Fibroblast of skin of back (primary cell): ENCODE measurements at places on chromosomes 16 and 17.

DNA sequence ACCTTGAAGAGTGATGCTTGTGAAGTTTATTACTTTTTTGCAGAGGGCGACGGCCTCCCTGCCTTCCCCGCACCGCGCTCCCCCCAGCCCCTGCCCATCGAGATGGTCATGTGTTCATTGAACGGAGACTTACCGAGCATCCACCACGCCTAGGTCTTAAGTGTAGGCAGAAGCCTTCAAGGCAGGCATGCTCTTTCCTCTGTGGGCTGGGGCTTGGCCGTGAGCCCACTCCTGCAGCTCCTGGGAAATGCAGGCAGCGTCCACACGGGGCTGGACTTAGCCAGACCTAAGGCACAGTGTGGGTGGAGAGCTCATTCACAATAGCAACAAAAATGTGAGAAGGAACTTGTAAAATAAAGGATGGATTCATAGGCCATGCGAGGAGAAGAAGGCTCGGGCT is 19.2 kb downstream of the RNF213 start:
- DNase-seq = peak; percentile 42

GRCh38 chr16:53922807-53923571 is 219.0 kb downstream of the FTO start:
- no peak for DNase-seq

- DNase-seq = no peak
Observed at GRCh38 chr16:77995843-77996455, 26.4 kb upstream of the CLEC3A start.

- DNase-seq = peak; percentile 98
Observed at GRCh38 chr16:78099271-78100111, at the start of gene WWOX. Gene WWOX (plus strand): TSS chr16:78099654.

DNA sequence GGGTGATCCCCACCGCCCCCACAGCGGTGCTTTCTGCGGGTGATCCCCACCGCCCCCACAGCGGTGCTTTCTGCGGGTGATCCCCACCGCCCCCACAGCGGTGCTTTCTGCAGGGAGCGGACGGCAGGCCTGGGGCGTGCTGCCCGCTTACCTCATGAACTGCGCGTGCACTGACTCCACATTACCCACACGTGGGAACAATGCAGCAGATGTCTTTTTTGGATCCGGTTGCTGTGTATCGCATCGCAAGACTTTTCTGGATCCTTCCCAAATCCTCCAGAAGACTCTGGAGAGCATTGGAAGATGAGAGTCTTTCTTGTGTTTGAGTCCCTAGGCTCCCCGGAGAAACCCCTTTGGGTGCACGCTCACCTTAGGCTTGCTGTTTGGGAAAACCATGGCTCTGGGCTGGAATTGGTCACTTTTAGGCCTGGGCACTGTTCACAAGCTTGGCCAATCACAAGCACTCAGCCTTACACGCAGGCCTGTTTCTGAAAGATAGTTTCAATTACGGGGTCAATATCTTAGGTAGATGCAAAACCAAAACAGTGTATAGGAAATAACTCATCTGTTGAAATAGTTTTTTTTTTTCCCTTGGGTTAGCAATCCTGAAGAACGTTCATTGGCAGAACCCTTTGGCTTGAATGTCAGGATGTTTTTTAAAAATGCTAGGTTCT is 201.8 kb downstream of the RPTOR start:
- DNase-seq = no peak

- DNase-seq = no peak
Observed at GRCh38 chr16:49094471-49094870, 187.2 kb downstream of the CBLN1 start.

DNA sequence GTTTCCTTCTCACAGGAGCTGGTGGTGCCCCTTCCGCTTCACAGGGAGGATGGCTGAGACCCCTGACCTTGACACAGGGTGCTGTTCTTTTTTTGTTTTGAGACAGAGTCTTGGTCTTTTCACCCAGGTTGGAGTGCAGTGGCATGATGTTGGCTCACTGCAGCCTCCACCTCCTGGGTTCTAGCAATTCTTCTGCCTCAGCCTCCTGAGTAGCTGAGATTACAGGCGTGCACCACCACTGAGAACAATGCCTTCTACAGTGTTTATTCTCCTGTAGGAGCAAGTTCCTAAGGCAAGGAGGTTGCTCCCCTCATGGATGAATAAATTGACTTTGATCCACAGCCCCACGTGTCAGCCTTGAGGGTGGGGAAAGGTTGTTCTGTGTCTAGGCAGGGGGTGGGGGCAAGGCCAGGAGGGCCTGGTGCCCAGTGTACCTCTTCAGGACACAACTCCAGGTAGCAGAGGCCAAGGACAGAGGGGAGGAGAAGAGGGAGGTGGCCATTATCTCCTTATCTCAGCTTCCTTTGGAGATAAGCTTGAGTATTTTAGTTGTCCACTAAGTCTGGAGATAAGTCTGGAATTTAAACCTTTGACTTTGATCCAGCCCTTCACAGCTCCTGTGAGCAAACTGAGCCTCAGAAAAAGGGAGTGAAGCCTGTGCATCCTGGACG is 159.4 kb downstream of the SEC14L1 start:
- DNase-seq = no peak

GRCh38 chr17:32723310-32723955 is 153.5 kb downstream of the MYO1D start:
- DNase-seq = peak; percentile 32

GRCh38 chr17:29045734-29046472 is 3.0 kb downstream of the PIPOX start:
- no peak for DNase-seq

DNA sequence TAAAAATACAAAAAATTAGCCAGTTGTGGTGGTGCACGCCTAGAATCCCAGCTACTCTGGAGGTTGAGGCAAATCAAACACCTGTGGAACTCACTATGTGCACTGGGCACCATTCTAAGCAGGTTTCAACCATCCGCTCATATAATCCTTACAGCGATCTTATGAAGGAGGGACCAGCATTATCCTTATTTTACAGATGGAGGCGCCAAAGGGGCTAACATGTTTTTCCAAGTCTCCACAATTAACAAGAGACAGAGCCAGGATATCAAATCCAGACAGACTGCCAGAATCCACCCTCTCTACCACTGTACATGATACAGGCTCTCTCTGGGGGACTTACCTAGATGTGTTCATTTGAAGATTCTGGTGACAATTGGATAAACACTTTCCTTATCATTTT is 479.0 kb downstream of the XYLT1 start:
- DNase-seq = no peak

- DNase-seq = no peak
Observed at GRCh38 chr17:37859451-37859850, 64.8 kb upstream of the TBC1D3K start.

- DNase-seq = peak; percentile 32
Observed at GRCh38 chr17:32303781-32304288, 38.1 kb downstream of the C17orf75 start.

- no peak for DNase-seq
Observed at GRCh38 chr16:3661922-3662321, 7.4 kb downstream of the DNASE1 start.

- DNase-seq = peak; percentile 46
Observed at GRCh38 chr16:15415511-15415985, 18.8 kb upstream of the BMERB1 start.

DNA sequence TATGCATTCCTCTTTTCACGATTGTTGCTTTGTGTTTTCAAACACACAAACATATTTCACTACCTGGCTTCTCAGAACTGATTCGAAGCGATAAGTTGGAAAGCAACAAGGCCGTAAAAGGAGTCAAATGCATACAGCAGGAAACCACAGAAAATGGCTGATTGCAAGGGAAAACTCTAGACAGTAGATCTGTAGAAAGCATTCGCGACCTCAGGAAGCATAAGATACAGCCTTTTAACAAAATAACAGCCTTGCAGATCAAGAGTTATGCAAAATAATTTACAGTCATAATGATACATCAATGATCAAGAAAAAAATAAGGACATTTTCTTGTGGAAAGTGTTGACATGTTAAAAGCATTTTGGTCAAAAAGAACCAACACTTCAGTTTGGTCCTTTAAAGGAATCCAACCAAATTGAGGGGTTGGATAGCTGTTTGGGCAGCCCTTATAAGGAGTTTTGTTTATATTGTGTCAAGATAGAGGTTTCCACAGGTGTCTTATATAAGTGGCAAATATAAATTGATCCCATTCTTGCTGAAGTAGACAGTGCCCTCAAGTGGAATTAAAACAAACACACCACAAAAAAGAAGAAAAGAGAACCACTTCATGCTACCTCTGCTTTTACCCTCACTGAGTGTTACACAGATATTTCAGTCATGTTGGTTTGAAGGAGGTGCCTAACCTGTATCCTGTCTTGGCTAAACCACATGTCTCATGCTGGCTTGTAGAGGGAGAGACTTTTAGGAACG is 5.5 kb downstream of the CYLD start:
- DNase-seq = no peak

- no peak for DNase-seq
Observed at GRCh38 chr17:79699386-79700036, 31.2 kb upstream of the ENPP7 start.

DNA sequence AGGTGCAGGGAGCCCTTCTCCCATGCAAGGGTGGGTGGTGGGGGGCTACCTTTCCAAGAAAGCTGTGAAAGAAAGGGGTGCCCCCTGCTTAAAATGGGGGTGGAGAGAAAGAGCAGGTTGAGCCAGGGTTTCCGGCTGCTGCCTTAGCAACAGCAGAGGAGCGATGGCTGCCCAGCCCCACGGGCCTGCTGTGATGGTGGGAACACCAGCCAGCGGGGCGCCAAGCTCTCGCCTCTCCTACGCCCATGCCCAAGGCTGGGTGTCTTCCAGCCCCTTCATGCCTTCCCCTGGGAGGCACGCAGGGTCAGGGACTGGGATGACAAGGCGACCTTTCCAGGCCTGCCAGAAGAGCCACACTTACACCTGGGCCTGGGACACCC is 3.0 kb downstream of the FMNL1 start:
- DNase-seq = no peak

- no peak for DNase-seq
Observed at GRCh38 chr17:39969375-39969774, 6.6 kb downstream of the GSDMA start.

- no peak for DNase-seq
Observed at GRCh38 chr17:28968231-28968913, 17.1 kb upstream of the PHF12 start.

DNA sequence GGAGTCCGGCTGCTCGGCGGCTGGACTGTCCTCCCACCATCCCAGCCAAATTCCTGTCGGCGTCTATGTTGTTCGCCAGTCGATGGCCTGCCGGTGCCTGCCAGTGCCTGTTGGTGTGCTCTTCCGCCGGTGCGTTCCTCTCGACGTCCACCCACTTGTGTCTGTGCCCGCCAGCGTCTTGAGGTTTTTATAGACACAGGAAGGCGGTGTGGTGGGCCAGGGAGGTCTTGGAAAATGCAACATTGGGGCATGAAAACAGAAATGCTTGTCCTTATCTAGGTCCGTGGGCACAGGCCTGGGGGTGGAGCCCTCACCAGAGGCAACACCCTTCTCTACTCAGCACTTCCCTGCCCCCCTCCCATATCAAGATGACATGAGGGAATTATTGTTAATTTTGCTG is 167.8 kb downstream of the IRF8 start:
- no peak for DNase-seq

DNA sequence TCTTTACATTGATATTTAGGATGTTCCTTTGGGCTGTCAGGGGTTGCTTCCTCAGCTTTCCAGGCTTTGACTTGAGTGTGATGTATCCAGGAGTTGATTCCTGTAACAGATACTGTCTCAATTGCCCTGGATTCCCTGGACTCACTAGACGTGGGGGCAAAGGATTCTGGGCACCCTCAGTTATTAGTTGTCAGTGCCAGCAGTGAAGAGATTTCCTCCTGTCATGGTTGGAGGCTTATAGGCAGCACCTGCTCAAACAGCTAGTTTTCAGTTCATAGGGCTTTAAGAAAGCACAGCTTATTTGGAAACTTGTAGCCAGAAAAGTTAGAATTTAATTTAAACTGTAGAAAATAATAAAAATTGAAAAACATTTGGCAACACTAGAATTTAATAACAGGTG is 9.5 kb upstream of the B4GALNT2 start:
- DNase-seq = no peak

- peak; percentile 36 for DNase-seq
Observed at GRCh38 chr17:67246653-67247415, 1.8 kb upstream of the HELZ start.

- peak; percentile 58 for DNase-seq
Observed at GRCh38 chr17:44911133-44912001, 3.9 kb downstream of the GFAP start.

DNA sequence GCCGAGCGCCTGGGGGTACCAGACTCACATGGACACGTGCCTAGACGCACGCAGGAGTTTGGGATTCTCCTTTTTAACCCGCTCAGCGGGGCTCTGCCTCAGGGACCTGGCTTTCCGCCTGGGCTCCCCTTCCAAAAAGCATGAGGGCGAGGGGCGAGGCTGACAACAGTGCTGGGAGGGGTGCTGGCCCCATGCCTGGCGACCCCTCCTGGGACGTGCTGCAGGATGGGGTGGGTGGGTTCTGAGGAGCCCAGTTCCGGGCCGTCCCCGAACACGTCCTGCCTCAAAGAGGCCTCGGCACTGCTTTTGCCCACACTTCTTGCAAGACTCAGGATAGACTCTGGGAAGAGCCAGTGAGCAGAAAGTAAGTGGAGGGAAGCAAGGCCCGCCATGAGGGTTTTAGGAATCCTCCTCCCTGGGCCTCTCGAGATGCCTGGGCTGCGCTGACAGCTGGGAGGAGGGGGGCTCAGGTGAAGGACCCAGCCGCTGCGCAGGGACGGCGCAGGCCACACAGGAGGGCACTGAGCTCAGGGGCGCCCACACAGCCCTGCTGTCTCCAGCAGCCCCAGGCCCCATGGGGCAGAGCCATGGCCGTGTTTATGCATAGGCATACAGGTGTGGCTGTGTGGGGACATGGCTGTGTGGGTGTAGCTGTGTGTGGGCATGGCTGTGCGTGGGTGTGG is 15.4 kb upstream of the PABPN1L start:
- DNase-seq = no peak

DNA sequence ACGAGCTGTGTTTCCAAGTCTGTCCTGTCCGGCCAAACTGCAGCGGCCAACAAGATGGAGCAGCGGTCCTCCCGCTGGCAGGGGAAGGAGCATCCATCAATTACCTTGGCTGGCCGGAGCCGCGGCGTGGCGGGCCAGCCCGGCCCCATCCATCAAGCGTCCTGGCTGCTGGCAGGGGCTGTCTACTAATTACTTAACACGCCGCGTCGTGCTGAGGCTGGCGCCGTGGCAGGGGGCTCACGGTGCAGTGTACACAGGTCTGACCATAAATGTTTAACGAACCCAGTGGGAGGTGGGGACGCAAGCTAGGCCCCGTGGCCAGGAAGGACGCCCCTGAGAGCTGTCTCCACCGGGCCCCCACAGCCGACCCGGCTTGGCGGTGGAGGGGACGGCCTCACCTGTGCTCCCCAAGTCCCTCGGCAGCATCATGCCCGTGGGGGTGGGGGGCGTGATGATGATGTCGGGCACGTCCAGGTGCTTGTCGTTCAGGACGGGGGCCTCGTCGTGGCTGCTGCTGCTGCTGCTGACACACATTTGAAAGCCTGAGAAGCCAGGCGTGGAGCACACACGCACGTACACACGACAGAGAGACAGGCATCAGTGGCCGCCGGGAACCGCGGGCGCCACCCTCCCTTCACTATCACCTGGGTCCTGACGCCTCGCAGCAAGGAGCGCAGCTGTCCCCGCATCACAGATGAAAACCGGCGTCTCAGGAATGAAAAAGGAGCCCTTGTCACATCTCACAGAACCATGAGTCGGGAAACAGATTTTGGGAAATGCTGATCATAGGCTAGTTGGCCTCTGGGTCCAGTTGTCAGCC is 21.2 kb upstream of the GINS2 start:
- DNase-seq = no peak
